H9 (cell line): ENCODE measurements at places on chromosomes 4 and X. TPM values are rescaled to one million over a fixed set of nuclear protein-coding genes. Genes with fewer than 3 reads are reported as not detected.

DNA sequence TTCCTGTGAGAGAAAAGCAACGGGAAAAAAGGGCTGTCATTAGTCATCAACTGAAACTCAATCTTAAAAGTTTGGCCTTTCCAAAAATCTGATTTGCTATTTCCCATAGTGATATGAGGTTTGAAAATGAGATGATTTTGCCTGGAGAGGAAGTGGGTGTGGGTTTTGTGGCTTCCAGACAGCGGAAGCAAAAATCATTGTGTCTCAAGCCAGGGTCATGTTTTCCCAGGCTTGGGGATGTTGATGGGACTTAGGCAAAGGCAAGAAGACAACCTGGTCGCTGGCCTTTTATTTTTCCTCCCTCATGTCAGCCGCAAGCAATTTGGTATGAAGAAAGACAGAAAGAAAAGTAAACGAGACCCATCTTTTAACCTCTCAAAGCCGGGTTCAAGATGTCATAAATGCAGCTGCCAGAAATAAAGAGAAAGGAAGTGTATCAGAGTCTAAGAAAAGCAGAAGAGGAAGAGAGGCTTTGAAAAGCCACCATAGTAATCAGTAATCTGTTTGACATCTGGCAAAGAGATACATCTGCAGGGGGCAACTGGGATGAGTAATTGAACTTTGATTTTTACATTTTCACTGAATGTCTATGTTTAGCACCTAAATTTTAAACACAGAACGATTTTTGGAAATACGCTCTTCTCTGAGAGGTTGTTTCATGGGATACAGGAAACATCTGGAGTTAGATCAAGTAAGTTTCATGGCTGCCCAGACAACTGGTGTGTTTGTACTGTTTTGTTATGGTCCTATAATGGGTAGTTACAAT lies 521.6 kb upstream of the SLIT2 start:
- H3K36me3 ChIP-seq = no peaks in the 10 kb centered on the region
- DNase-seq = no peak
- H3K27ac ChIP-seq = no peak overlapping the region

DNA sequence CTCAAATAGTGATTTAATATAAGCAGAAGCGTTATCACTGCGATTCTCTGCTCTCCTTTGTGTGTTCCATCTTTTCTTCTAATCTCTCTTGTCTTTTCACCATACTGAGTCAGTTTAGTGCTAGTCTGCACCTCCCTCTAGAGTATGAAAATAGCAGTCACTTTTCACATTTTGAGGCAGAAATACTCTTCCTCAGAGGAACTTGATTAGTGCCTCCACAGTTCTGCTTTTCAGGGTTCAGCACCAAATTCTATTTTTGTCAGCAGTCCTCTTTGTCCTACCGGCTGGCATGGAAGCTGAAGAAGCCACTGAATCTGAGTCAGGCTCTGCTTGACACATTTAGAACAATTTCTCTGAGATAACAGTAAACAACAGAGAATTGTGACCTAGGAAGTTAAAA lies 49.7 kb upstream of the ANKRD17 start:
- no peaks in the 10 kb centered on the region for H3K27me3 ChIP-seq
- DNase-seq = no peak

DNA sequence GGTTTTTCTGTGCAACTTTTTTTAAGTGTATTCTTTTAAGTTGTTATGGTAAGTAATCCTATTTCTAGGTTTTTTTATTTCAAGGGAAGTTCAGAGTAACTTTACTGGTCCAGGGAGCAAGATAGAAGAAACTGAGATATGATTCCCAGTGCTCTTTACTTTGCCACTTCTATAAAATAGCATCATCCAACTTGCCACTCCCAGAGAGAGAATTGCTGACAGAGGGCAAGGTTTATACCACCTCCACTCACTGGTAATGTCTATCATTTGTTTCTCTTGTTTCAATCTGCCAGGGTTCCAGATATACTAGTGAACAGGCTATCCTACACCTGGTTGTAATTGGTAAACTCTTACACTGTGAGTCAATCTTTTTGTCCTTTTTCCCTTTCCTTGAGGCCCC lies 3.5 kb upstream of the CLCN3 start:
- no peaks in the 10 kb centered on the region for H3K36me3 ChIP-seq
- no peak overlapping the region for H3K4me3 ChIP-seq
- no peak for DNase-seq

DNA sequence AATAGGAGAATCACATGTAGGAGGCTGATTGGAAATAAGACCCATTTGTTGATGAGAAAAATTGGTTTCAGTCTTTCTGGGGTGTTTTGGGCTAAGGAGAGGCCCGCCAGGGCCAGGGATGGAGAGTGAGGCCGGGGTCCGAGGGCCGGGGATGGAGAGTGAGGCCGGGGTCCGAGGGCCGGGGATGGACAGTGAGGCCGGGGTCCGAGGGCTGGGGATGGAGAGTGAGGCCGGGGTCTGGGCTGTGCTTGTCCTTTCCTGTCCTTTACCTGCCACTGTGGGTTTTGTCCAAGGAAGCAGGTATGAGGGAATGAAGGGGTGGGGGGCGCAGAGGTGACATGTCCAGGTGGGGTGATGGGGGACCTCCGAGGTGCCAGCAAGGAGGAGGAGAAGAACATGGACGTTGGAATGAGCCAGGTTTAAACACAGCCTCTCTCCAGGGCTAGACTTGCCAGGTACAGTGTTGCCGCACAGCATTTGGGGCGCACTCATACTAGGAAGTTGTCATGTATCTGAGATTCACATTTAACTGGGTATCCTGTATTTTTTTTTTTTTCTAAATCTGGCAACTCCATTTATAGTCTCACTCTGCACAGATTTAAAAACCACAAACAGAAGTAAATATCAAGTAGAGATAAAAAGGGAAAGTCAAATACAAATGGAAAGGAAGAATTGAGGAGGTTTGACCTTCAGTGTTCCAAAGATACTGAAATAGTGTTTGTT lies 8.8 kb downstream of the RGS12 start:
- H3K27me3 ChIP-seq = no peaks in the 10 kb centered on the region
- H3K4me3 ChIP-seq = no peak overlapping the region
- no peak for DNase-seq
- no peaks in the 10 kb centered on the region for H3K4me1 ChIP-seq

DNA sequence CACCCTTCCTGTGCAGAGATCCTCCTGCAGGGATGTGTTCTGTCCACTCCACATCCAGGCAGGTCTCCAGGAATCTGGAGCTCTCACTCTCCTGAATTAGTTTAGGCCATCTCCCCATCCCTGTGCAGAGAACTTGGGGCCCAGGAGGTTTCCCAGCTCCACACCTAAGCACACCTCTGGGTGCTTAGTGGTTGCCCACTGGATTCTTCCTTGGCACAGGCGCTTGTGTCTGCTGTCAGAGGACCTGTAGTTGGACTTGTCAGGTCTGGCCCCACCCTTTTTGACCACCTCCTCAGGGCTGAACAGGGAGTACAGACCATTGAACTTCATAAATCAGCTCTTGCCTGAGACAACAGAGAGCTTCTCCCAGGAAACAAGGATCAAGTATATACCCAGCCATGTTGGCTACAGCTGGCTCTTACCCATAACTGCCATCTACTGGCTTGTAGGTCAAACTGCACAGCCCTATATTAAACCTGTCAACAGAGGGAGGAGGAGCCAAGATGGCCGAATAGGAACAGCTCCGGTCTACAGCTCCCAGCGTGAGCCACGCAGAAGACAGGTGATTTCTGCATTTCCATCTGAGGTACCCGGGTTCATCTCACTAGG lies 275.5 kb downstream of the PPARGC1A start:
- no peak overlapping the region for H3K27ac ChIP-seq
- no peak overlapping the region for H3K4me3 ChIP-seq
- H3K27me3 ChIP-seq = no peaks in the 10 kb centered on the region
- H3K4me1 ChIP-seq = no peaks in the 10 kb centered on the region
- peaks cover 4% of the 10 kb centered on the region for H3K36me3 ChIP-seq

DNA sequence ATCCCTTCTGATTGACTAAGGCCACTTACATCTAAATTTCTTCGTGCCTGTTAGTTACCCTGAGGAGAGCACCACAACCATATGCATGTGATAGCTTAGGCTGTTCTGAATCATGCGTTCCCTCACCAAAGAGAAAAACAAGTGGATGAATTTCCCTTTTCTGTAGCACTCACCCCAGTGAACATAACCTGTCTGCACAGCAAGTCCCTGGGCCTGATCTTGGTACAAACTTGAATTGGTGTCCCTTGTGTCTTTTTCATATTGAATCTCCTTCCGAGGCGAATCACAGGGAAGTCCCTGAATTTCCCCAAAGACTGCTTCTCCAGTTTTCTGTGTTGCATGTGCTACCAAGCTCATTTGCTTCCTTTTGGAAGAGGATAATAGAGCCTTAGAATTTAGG lies 100.4 kb downstream of the KLHL8 start:
- no peaks in the 10 kb centered on the region; the same call in 1 of the 2 replicates for H3K4me1 ChIP-seq
- no peaks in the 10 kb centered on the region for H3K27me3 ChIP-seq
- H3K4me3 ChIP-seq = no peak overlapping the region
- no peak for DNase-seq
- peaks cover 28% of the 10 kb centered on the region for H3K36me3 ChIP-seq

DNA sequence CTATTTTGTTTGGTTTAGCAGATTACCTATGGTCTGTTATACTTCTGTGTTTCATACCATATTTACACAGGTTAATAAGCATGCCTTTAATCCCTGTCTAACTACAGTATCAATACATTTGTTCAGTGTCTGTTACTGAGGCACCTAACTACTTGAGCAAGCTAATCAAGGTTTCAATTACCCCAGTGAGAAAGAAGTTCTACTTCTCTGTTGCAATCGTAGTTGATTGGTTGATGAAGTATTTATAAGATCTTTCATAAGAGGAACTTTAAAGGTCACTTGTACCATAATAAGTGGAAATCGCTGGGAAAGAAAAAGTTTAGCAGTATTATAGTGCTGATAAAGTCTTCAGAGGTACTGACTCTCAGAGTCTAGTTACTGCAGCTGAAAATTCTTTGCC lies 490.6 kb downstream of the RPA4 start:
- peaks cover 57% of the 10 kb centered on the region for H3K36me3 ChIP-seq
- no peak overlapping the region for H3K4me3 ChIP-seq
- no peaks in the 10 kb centered on the region; the same call in 1 of the 2 replicates for H3K4me1 ChIP-seq
- H3K27ac ChIP-seq = no peak overlapping the region
- DNase-seq = no peak
- H3K27me3 ChIP-seq = no peaks in the 10 kb centered on the region

GRCh38 chr4:179128299-179128698 lies 1686.1 kb upstream of the AGA start:
- DNase-seq = no peak
- peaks cover 2% of the 10 kb centered on the region; the same call in 1 of the 2 replicates for H3K36me3 ChIP-seq
- peaks cover 8% of the 10 kb centered on the region for H3K4me1 ChIP-seq
- no peak overlapping the region for H3K4me3 ChIP-seq
- H3K27me3 ChIP-seq = no peaks in the 10 kb centered on the region

DNA sequence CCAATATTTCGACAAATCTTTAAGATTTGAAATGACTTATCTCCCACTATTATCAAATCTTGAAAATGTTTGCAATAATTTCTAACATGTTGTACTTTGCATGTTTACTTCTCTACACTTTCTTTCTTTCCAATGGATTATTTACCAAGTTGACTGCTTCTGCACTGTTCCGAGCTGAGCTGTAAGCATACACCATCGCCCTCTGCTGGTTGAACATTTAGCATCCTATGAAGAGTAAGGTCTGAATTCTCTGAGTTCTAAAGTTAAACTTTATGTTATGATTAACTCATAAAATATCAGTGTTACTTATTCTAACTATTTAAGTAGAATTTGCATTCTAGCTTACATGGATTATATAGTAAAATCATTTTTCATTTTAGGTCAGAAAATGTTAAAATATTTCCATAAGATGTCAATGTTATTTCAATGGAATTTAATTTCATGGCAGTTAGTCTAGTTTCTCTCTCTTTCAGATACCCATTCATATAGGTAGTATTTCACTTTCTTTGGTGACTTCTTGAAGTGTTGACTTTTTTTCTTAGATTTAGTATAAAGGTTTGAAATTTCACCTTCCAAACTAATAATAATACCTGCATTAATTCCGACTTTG lies 137.4 kb downstream of the DKK2 start:
- no peaks in the 10 kb centered on the region for H3K4me1 ChIP-seq
- no peaks in the 10 kb centered on the region for H3K27me3 ChIP-seq
- H3K36me3 ChIP-seq = peaks cover 9% of the 10 kb centered on the region; the same call in 1 of the 2 replicates

DNA sequence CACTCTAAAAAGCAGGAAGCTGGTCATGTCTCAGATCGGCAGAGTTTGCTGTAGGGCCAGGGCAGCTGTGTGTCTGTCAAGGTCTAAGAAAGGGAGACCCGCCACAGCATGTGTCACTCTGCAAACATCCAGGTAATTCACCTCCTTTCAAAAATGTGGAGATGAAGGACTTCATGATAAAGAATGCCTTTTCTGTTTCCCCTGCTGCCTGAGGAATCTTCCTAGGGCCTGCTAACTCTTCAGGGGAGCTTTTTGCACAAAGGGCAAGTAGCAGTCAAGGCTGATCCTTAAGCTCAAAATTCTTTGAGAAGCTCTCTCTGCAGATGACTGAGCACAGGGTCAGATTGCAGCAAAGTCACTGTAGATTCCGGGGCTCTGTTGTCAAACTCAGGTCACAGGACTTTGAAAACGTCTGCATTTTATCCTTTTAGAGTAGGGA lies 21.1 kb downstream of the RASL11B start:
- H3K27ac ChIP-seq = no peak overlapping the region
- no peak for DNase-seq
- no peaks in the 10 kb centered on the region for H3K27me3 ChIP-seq
- H3K4me3 ChIP-seq = no peak overlapping the region
- H3K36me3 ChIP-seq = peaks cover 21% of the 10 kb centered on the region

DNA sequence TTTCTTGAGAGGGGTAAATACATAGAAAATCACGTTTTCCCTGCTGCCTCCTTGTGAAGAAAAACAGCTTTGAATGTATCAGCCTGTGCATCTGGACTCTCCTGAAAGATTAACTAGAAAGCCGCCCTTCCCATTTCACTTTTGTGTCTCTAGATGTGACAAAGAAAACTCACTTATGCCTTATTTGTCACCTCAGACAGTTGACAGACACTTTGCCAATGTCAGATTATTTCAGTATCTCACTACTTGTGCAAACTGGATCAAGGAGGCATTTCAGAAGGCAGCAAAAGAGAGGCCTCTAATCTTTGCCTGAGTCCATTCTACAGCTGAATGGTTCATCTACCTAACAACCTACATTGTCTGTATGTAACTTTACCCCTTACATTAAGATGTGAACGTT lies 754.9 kb downstream of the RPA4 start:
- H3K36me3 ChIP-seq = peaks cover 2% of the 10 kb centered on the region; the same call in 2 of the 3 replicates
- no peak overlapping the region for H3K4me3 ChIP-seq
- H3K27ac ChIP-seq = no peak overlapping the region
- peaks cover 10% of the 10 kb centered on the region for H3K4me1 ChIP-seq

GRCh38 chr4:139900964-139901376 lies 235.4 kb downstream of the MGST2 start:
- H3K36me3 ChIP-seq = peaks cover 6% of the 10 kb centered on the region; the same call in 1 of the 3 replicates
- H3K27me3 ChIP-seq = no peaks in the 10 kb centered on the region; the same call in 1 of the 2 replicates
- H3K4me1 ChIP-seq = no peaks in the 10 kb centered on the region

- H3K4me1 ChIP-seq = no peaks in the 10 kb centered on the region
- H3K27ac ChIP-seq = no peak overlapping the region
- no peak overlapping the region for H3K4me3 ChIP-seq
- H3K36me3 ChIP-seq = peaks cover 4% of the 10 kb centered on the region
Measured at GRCh38 chrX:74656079-74656745, 41.8 kb upstream of the RLIM start.

Gene ADAM29
- total RNA-seq = not detected in 2 replicates

Gene LRAT
- total RNA-seq = 20.4 and 20.7 TPM in 2 replicates

Gene ASB12
- 0.29 and 0.46 TPM in 2 replicates for total RNA-seq

Gene FGD1
- 19.2 and 20.2 TPM in 2 replicates for total RNA-seq

Gene TRMT10A
- total RNA-seq = 4.6 and 5.9 TPM in 2 replicates

Gene TLR10
- not detected in 2 replicates for total RNA-seq
